ENCODE measurements at places on chromosomes 4 and X.

DNA sequence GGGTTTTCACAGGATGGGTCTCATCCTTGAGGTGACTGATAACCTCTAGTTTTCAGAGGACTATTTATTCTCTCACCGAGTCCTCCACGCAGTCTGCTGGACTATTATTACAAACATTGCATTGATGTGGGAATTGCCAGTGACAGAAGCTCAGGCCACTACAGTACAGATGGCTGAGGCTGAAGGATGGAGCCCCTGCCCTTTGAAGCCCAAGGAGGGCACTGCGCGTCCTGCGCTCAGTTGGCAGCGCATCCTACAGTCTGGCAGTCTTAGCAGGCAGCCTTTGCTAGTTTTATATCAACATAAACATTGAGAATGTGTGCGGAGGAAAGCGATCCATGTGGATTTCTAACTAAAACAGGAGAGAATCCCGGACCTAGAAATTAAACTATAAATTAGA is 1.5 kb upstream of the RELL1 start:
- no peak for DNase-seq

- DNase-seq = no peak
Observed at GRCh38 chr4:27149541-27150212, 289.0 kb downstream of the STIM2 start.

- DNase-seq = no peak
Observed at GRCh38 chr4:145665773-145666172, 14.2 kb upstream of the C4orf51 start.

DNA sequence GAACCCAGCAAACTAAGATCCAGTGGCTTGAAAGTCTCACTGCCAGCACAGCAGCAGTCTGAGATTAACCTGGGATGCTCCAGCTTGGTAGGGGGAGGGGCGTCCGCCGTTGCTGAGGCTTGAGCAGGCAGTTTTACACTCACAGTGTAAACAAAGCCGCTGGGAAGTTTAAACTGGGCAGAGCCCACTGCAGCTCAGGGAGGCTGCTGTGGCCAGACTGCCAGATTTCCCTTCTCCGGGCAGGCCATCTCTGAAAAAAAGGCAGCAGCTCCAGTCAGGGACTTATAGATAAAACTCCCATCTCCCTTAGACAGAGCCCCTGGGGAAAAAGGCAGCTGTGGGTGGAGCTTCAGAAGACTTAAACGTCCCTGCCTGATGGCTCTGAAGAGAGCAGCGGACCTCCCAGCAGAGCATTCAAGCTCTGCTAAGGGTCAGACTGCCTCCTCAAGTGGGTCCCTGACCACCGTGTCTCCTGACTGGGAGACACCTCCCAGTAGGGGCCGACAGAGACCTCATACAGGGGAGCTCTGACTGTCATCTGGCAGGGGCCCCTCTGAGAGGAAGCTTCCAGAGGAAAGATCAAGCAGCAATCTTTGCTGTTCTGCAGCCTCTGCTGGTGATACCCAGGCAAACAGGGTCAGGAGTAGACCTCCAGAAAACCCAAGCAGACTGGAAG is 45.1 kb upstream of the CDX4 start:
- no peak for DNase-seq

- DNase-seq = no peak
Observed at GRCh38 chrX:120726294-120726693, 96.4 kb upstream of the C1GALT1C1 start.

- no peak for DNase-seq
Observed at GRCh38 chrX:7119950-7120877, 27.3 kb upstream of the STS start.

GRCh38 chr4:143559757-143560147 is 46.2 kb downstream of the SMARCA5 start:
- no peak for DNase-seq

DNA sequence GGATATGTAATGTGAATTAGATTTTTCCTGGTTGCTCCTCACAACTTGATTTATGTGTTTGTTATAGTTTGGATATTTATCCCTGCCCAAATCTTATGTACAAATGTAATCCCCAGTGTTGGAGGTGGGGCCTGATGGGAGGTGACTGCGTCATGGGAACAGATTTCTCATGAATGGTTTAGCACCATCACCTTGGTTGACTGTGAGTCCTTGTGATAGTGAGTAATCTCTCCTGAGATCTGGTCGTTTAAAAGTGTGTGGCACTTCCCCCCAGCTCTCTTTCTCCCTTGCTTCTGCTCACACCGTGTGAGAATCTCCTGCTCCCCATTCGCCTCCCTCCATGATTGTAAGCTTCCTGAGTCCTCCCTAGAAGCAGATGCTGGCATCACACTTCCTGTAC is 2.2 kb downstream of the MID2 start:
- DNase-seq = no peak

GRCh38 chr4:20253735-20254409 is 2.2 kb downstream of the SLIT2 start:
- DNase-seq = peak; percentile 26

GRCh38 chr4:42498040-42498439 is 100.8 kb downstream of the SHISA3 start:
- no peak for DNase-seq

Data from thyroid gland (tissue), 4 donors.